GM13977 (cell line): ENCODE measurements at places on chromosomes 2 and 18.

DNA sequence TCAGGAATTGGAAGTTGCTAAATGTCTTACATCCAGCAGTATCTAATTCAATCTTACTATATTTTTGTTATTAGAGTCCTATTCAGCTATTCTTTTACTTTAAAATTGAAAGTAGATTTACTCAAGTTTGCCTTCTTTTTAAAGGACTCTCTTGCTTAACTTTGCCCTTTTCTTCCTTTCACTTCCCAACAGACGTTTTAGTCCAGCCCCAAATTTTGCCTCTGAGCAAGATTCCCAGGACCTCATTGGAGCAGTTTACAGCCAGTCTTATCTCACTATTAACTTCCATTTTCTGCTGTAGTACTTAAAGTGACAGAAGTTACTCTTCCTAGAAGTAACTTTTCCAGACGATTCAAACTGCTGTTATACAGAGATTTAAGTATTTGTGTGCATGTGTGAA, 1.7 kb upstream of the PRKD3 start:
- no peak for DNase-seq

- no peak for DNase-seq
These were observed 146.0 kb downstream of the AGAP1 start for GRCh38 chr2:235639885-235640284.

- no peak for DNase-seq
These were observed 129.7 kb downstream of the TGIF1 start for GRCh38 chr18:3579701-3580100.

- no peak for DNase-seq
These were observed 964.9 kb upstream of the KLHL29 start for GRCh38 chr2:22420076-22420475.

DNA sequence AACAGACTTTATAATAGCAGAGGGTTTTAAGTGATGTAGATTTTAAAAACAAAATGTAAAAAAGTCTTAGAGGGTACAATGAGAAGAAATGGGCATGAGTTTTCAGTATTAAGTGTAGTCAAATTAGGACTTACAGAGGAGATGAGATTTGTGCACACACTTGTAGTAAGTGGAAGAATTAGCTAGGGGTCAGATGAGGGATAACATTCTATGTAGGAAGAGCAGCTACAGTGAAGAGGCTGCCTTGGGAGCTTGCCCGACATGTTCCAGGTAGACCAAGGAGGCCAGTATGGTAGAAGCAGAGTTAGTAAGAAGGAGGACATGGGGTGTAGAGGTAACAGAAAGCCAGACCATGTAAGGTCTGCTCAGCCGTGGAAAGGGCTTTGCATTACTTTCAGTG, 189.2 kb upstream of the DSEL start:
- no peak for DNase-seq

DNA sequence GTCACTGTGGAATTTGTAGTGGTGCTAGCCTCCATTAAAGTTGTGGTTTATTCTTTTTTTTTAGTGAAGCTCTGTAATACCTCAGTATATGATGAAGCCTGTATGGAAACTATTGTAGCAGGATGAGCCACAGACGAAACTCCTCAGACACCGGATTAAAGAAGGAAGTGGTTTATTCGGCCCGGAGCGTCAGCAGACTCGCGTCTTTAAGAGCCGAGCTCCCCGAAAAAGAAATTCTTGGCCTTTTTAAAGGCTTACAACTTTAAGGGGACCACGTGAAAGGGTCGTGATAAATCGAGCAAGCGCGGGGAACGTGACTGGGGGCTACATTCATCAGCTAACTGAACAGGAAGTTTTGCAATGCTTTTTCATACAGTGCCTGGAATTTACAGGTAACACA, 8.1 kb upstream of the CCL20 start:
- no peak for DNase-seq

DNA sequence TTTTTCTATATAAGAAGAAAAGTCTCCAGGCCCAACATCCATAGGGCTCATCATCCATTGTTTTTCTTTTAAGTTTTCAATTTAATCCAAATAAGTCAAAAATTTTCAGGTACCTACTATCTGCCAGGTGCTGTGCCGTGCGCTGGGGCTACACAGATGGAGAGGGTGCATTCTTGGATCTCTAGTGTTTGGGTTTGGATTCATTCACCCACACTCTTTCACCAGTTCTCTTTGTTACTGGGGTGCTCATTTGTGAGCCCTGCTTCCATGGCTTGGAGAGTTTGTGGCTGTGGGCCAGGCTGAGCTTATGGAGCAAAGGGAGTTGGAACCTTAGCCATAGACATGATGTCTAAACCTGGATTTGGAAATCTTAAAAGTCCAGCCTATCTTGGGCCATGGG, 51.0 kb downstream of the CDK15 start:
- no peak for DNase-seq

- DNase-seq: no peak
These were observed 9.4 kb downstream of the CABLES1 start for GRCh38 chr18:23144640-23145039.

DNA sequence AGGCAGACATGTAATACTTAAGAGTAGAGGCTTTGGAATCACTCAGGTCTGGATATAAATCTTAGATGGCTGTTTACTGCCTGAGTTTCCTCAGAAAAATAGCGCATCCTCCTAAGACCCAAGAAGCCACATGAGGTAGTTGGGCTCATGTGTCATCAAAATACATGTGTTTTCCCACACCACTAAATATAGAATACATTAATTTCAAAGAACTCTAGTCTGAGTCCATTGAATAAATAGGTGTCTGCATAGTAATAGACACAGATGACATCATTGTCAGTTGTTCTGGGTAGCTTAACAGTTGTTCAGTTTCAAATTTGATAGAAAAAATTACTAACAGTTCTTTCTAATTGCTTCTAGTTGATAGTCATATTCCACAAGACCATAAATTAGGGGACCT, 9.6 kb downstream of the PPP1R1C start:
- DNase-seq: no peak

- no peak for DNase-seq
These were observed 507.8 kb downstream of the EPHA4 start for GRCh38 chr2:221064058-221064854.

DNA sequence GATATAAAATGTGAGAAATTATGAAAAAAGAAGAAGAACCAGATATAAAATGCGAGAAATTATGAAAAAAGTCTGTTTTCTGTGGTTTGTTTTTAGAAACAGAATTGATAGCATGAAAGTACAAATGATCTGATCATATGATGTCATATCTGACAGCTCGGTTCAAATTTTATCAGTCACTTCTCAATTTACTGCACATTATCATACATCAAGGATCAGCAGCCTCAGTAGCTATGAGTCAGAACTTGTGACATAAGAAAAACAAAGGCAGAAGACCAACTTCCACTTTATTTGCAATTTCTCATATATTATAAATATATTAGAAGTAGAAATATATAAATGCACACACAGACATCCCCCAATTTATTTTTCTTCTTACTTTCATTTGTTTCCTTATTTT, 634.0 kb downstream of the LRP1B start:
- no peak for DNase-seq

DNA sequence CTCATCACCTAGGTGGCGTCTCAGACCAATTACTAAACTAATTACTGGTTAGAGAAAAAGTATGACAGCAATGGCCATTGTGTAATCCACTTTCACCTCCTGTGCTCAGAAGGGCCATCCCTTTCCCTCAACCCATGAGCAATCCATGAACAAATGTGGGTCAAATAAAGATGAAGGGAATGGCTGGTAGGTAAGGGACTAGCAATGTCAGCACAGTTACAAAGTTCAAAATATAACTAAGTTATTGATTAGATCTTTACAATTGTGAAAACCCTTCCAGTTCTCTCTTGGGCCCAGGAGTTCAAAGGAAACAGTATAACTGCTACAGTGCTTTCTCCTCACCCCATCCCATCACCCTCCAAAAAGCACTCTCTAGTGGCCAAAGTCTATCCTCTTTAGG, 98.3 kb downstream of the DTNA start:
- DNase-seq: no peak

DNA sequence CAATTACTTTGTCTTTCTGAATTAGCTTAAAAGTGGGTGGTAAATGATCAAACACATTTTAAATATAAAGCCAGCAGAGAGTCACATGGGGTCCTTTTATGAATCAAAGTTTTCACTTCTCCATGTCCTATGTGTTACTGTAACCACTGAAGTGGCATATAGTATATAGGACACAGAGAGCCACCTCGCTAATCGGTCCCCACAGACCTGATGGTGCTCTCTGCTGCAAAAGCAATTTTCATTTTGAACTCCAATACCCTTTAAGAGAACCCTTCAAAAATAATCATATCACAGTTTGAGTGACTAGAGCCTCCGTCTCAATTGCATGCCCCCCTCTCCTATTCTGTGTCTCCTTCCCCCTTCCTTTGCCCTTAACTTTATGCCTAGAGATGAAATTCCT, 272.8 kb downstream of the ERBB4 start:
- no peak for DNase-seq

GRCh38 chr18:70197026-70197425, 8.5 kb downstream of the RTTN start:
- no peak for DNase-seq

- DNase-seq: no peak
These were observed 92.2 kb upstream of the TGFA start for GRCh38 chr2:70645733-70646419.

DNA sequence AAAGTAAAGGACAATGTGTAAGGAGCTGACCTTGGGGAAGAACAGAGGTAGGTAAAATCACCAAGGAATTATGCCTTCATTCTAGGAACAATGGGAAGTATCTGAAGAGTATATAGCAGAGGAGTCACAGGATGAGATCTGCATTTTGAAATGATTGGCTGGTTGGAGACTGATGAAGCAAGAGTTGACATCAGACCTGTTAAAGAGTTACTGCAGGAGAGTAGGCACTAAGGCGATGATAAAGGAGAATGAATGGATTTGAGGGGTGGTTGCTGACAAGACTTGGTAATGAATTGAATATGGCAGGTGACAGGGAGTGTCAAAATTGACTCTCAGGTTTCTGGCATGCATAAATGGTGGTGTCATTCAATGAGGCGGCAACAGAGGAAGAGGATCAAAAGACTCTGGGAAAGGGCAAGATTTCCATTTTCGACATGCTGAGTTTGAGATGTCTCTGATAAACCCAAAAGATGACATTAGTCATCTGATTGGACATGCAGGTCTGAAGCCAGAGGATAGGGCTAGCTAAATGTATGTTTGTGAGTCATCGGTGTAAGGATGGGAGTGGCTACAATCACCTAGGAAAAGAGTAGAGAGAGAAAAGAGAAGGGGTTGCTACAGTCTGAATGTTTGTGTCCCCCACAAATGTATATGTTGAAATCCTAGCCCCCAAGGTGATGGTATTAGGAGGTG, 236.5 kb downstream of the DYM start:
- DNase-seq: no peak

DNA sequence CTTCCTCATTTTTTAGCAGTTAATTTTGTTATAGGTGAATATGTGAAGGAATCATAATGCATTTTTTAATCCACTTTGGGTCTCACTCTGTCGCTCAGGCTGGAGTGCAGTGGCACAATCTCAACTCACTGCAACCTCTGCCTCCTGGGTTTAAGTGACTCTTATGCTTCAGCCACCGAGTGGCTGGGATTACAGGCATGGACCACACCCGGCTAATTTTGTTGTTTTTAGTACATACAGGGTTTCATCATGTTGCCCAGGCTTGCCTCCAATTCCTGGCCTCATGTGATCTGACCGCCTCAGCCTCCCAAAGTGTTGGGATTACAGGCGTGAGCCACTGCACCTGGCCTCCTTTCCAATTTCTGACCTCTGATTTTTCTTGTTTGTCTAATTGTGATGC, 17.7 kb downstream of the SCYGR5 start:
- no peak for DNase-seq
